ENCODE measurements at places on chromosomes 7 and 10. TPM values are rescaled to one million over a fixed set of nuclear protein-coding genes. Genes with fewer than 3 reads are reported as not detected.

Gene GIMAP7
- total RNA-seq, result not detected

Gene SPACDR
- total RNA-seq, result 0.96 TPM

Gene PGAM2
- 3.3 TPM for total RNA-seq

Gene UCN3
- total RNA-seq, result not detected

Gene STN1
- total RNA-seq, result 28.6 TPM

Gene CCNJ
- 4.5 TPM for total RNA-seq

Gene NPY
- total RNA-seq, result 2.3 TPM

Gene ELN
- 82.6 TPM for total RNA-seq

Gene LRRTM3
- not detected for total RNA-seq

Gene CRTAC1
- total RNA-seq, result 0.07 TPM

Gene GPR141
- not detected for total RNA-seq

Gene SUGCT
- total RNA-seq, result 8.4 TPM

Gene RAMP3
- total RNA-seq, result not detected

Gene PILRA
- not detected for total RNA-seq

Gene TCAF2
- total RNA-seq, result 7.2 TPM

Gene OR2AE1
- 0.26 TPM for total RNA-seq

Gene SPDYE16
- not detected for total RNA-seq

Gene TYW1B
- total RNA-seq, result 1.5 TPM

Gene SFTPD
- total RNA-seq, result 0.13 TPM

Gene CPEB3
- 1.1 TPM for total RNA-seq

Gene BICC1
- 124 TPM for total RNA-seq

Gene LAMB1
- total RNA-seq, result 749 TPM

Gene OR9A2
- total RNA-seq, result not detected

Gene CCDC172
- not detected for total RNA-seq

Gene CARD11
- total RNA-seq, result not detected

Gene NANOS1
- total RNA-seq, result 1.5 TPM

Gene CYP51A1
- 141 TPM for total RNA-seq

Gene ACTR3C
- 0.13 TPM for total RNA-seq

Gene COBL
- not detected for total RNA-seq

Gene FGF8
- not detected for total RNA-seq

Gene AKR1C8
- total RNA-seq, result not detected

Gene GALNT17
- total RNA-seq, result 0.13 TPM

Gene TWIST1
- total RNA-seq, result 30.5 TPM

Gene STEAP1
- total RNA-seq, result 62.2 TPM

Gene PAPSS2
- total RNA-seq, result 160 TPM

Gene TAS2R41
- total RNA-seq, result not detected

Gene KCP
- total RNA-seq, result 0.69 TPM

Gene ANKRD7
- 0.20 TPM for total RNA-seq

Gene PFKFB3
- total RNA-seq, result 151 TPM

Gene FAM25C
- not detected for total RNA-seq

Gene ANXA11
- 60.9 TPM for total RNA-seq

Gene ZCWPW1
- total RNA-seq, result 1.4 TPM

Gene ADRA2A
- total RNA-seq, result 2.0 TPM

Gene TBX20
- 4.3 TPM for total RNA-seq

Gene LRRC18
- not detected for total RNA-seq

Gene CDNF
- total RNA-seq, result 2.6 TPM

Gene LRRD1
- 0.07 TPM for total RNA-seq

Gene HECW1
- 0.26 TPM for total RNA-seq

Gene ACSM6
- not detected for total RNA-seq

Gene DYDC2
- not detected for total RNA-seq

Gene PIP
- not detected for total RNA-seq

Gene SPDYE5
- not detected for total RNA-seq
